Upper lobe of left lung (tissue), 6 donors: ENCODE measurements at places on chromosomes 5 and 9.

- no peak for DNase-seq
Measured at GRCh38 chr5:91850031-91850430, 466.9 kb upstream of the ARRDC3 start.

GRCh38 chr5:31470608-31471007 lies 61.3 kb downstream of the DROSHA start:
- no peak for DNase-seq

DNA sequence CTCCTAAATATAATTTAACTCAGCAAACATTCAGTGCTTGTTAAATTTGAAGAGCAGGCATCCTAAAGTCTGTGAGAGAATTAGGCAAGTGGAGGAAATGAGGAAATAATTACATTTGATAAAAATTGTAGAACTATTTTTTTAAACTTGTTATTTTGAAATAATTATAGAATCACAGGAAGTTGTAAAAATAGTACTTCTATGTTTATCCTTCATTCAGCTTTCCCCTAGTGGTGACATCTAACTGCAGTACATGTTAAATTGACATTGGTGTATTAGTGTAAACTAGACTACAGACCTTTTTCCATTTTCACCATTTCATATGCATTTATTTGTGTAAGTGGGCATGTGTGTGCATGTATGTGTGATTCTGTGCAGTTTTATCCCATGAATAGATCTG lies 51.6 kb downstream of the F2RL2 start:
- no peak for DNase-seq

- no peak for DNase-seq
Measured at GRCh38 chr5:74919487-74919886, 53.3 kb upstream of the FAM169A start.

- DNase-seq: no peak
Measured at GRCh38 chr9:5532306-5532705, 22.0 kb downstream of the PDCD1LG2 start.

DNA sequence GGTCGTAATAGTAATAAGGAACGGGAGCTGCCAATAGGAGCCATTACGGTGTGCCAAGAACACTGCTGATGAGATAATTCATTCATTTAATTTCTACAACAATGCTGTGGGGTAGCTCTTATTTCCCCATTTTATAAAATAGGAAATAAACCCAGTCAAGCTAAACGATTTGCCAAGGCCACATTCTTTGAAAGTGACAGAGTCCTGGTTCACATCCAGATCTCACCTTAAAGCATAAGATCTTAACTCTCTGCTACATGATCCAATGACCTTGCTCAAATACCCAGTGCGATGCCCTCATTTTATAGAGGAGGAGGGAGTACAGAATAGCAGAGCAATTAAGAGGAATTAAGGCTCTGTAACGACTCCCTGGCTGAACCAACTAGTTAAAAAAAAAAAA lies 5.0 kb downstream of the PDE6A start:
- no peak for DNase-seq

DNA sequence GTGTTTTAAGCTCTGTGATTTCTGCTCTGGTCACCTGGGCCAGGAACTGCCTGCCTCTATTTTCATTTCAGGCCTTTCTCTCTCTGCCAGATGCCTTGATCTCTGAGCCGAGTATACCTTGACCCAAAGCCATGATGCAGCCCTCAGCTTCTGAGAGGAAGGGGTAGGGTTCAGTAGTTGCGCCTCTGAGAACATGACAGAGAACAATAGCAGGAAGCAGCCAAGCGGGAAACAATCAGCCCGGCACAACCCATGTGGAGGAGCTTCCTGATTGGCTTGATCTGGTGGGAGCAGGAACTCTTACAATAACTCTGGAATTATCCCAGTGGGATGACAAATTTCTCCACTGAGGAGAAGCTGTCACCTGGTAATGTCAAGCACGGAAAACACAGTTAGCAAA lies 127.4 kb downstream of the PALM2AKAP2 start:
- peak; percentile 39 for DNase-seq

DNA sequence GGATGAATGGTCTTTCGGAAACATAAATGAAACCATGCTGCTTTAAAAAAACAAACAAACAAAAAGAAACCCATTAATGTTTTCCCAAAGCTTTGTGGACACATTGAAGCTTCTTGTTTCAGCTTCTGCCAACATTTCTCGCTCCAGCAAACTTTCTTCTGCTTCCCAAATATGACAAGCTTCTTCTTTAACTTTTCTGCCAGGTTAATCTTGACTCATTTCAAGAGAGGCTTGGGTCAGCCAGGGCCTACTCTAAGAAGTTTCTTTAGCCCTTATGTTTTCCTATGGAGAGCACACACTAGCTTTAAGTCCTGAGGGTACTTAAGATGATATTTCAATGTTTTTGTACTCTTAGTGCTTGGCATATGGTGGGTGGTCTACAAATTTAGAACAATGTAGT lies 6.1 kb downstream of the ANXA1 start:
- no peak for DNase-seq

DNA sequence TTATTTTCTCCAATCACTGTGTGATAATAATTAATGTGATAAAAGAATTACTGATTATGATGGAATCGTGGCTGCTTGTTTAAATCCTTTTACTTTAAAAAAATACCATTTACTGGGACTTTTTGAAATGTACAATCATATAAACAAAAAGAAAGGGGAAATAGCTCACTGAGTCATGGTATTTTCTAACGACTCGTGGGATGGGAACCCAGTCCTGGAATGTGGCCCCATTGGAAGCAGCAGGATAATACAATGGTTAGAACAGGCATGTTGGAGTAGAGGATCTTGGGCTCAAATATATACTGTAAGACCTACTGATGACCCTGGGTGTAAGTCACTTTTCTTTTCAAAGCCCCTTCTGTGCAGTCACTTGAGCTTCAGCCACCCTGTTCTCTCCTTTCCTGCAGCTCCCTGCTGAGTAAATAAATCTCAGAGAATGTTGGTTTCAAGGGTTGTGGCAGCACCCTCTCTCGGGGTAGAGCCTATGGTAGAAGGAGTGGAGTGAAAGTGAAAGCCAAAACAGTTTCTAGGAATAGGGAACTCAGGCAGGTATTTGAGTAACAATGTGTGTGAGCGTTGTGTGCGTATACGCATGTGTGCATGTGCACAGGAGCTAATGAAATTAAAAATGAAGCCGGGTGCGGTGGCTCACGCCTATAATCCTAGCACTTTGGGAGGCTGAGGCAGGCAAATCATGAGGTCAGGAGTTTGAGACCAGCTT lies 40.8 kb upstream of the LARP1 start:
- no peak for DNase-seq

GRCh38 chr5:31995714-31996113 lies 178.4 kb downstream of the GOLPH3 start:
- no peak for DNase-seq

DNA sequence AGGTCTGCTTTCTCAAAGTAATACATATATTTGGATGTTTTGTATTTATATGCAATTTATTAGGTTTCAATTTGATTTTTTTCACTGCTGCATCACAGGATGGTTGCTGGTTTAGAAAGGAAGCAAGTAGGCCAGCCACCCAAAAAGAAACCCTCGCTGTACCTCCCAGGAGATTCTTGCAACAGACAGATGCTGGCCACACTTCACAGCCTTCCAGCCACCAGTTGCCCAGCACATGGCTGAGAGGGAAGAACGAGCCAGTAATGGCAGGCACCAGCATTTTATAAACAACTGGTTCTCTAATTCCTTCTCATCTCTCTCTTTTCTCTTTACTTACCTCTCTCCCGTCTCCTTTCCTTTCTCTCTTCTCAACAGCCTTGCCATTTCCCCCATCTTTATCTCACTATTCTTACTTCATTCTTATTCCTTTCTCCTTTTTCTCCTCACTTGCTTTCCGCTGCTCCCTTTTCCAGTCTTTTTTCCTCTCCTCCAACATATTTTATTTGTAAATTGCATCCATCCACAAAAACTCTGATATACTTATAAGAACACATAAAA lies 38.9 kb downstream of the EFNA5 start:
- DNase-seq: no peak

DNA sequence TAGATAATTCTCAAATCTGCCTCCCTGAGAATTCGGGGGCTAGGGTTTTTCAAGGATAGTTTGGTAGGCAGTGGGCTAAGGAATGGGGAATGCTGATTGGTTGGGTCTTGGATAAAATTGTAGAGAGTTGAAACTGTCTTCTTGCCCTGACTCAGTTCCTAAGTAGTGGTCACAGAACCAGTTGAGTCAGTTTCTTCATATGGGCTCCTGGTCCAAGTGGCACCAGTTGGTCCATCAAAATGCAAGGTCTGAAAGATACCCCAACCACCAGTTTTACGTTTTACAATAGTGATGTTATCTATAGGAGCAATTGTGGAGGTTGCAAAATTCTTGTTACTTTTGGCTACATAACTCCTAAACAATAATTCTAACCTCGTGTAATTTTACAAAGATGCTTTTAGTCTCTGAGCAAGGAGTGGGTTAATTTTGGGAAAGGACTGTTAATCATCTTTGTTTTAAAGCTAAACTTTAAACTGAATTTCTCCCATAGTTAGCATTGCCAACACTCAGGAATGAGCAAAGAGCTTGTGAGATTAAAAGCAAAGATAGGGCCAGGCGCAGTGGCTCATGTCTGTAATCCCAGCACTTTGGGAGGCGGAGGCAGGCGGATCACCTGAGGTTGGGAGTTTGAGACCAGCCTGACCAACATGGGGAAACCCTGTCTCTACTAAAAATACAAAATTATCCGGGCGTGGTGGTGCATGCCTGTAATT lies 7.7 kb downstream of the CDK7 start:
- DNase-seq: no peak

- no peak for DNase-seq
Measured at GRCh38 chr9:13716601-13717321, 437.3 kb upstream of the MPDZ start.

DNA sequence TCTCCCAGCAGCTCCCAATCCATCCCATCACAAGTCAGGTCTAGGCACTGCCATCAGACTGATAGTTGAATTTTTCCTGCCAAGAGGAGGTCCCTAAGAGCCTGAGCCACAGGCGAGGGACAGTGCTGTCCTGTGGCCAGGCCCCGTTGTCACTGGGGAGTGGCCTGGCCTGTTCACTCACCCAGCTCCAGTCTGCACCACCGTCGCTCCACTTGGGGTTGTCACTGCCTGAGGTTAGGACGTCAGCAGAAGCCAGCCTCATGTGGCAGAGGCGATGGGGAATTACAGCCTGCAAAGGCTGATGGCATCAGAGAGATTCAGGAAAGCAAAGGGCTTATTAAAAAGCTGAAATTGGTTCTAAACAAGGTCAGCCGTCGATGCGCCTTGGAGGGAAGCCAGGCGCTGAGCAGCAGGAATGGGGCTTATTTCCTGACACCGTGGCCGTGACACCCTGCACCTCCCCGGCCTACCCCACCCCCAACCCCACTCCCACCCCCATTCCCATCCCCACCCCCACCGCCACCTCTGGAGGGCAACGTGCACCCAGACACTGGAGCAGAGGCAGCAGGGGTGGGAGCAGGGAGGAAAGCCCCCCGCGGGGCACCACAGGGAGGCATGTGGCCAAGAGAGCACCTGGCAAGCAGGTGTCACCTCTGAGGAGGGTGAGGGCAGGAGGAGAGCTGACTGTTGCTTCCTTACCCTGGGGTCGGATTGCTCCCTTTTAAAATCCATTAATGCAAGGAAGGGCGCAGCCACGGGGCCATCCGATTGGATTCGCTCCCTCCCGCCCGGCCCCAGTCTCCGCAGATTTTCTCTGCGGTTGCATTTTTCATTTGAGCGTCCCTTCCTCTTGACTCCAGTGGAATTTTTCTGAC lies 3.1 kb upstream of the DBH start:
- no peak for DNase-seq

DNA sequence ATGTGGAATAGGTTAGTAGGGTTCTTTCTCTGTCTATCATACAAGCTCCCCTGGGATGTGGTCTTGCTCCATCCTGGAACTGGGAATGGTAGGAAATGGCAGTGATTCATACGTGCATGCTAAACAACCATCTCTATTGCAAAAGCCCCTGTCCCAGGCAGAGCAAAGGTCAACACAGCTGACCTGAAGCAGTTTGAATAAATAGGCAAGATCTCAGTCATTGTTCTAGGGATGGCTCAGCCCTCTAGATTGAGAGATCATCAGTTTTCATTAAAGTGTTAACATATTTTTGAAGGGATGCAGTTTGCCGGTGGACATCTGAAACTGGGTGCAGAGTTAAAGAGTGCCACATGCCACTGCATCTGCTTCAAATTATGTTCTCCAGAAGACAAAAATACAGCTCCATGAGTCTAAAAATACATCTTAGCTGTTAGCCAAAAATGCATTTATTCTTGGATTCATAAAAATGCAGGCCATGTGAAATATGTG lies 224.1 kb downstream of the ESM1 start:
- no peak for DNase-seq

GRCh38 chr9:134606951-134607731 lies 34.5 kb upstream of the COL5A1 start:
- DNase-seq: no peak

- DNase-seq: no peak
Measured at GRCh38 chr5:14068136-14068535, 75.0 kb upstream of the TRIO start.

- no peak for DNase-seq
Measured at GRCh38 chr5:14445576-14446290, 135.9 kb upstream of the OTULINL start.

DNA sequence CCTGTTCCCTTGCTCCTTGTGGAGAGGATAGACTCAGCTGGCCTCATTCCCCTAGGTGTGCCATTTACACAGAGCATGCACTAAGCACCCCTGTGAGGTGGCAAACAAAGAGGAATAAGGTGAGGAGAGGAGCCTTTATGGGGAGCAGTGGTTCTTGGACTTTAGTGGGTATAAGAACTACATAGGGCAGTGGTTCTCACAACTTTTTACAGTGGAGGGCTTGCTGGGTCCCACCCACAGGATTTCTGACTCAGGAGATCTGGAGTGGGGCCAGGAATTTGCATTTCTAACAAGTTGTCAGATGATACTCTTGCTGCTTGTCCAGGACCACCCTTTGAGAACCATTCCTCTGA lies 42.0 kb downstream of the CSF1R start:
- DNase-seq: no peak

DNA sequence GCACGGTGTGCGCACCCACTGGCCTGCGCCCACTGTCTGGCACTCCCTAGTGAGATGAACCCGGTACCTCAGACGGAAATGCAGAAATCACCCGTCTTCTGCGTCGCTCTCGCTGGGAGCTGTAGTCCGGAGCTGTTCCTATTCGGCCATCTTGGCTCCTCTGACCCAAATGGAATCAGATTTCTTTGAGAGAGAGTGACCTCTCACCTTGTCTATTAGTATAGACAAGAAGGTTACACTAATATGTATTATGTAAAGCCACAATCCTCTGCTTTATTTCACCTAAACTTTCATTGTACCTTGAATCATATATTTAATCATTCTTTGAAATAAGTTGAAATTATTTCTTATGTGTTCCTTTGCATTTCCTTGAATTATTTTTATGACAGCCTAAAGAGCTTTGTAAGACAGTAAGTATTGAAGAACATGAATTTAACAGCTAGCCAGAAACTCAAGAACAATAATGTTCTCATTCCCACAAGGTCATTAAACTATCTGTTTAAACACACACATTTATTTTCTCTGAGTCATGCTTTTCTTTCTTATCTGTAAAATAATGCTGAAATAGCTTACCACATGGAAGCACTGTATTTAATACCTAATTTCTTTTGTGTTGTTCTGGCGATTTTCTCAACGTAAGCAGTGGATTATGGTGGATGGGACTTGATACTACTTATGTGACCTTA lies 91.8 kb upstream of the DMRTA1 start:
- DNase-seq: no peak

- DNase-seq: no peak
Measured at GRCh38 chr5:2895876-2896275, 144.4 kb upstream of the IRX2 start.
